ENCODE measurements at places on chromosomes 12 and 14. TPM values are rescaled to one million over a fixed set of nuclear protein-coding genes. Genes with fewer than 3 reads are reported as not detected.

DNA sequence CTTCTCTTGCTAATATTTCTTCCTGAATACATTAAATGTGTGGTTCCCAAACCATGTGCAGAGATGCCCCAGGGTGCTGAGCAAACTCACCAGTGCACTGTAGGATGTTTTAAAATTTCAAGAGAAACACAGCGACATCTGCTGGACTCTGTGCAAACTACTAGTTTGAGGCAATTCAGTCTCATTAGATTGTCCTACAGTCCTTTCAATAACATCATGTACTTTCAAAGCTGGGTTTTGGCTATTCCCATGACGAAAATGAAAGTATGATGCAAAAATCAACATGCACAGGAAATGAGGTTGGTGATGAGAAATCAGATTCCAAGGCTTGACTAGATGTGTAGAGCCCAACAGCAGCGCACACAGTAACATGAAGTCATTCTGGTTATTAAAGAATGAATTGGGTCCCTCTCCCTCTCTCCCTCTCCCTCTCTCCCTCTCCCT, 66.3 kb downstream of the CLIP1 start:
- peak; percentile 60 for DNase-seq

The CELA1 gene
- not detected for total RNA-seq

- no peak for DNase-seq
Measured at GRCh38 chr12:19209661-19210060, 80.1 kb downstream of the PLEKHA5 start.

- DNase-seq = no peak
Measured at GRCh38 chr12:4789776-4790175, 69.6 kb downstream of the GALNT8 start.

GRCh38 chr12:14900521-14901227, 15.0 kb upstream of the MGP start:
- no peak for DNase-seq

The NGB gene
- not detected for total RNA-seq

DNA sequence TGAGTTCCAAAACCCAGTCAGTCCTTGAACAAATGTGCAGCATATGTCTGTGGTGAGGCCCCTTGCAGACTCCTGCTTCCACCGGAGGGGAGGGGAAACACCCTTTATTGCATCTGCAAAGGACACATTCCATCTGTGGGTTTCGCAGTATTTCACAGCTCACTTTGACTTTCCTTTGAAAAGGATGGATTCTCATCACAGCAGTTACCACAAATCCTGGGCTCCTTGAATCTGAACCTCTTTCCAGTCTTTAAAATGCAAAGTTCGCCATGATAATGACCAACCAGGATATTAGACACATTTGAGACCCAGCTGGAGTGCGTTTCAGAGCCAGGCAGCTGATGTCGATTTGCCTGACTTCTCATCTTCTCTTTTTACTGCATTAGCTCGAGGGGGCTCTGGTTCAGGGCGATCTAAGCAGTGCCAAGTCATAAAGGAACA, 242.4 kb downstream of the SLC15A4 start:
- DNase-seq = no peak

Measured in bronchial epithelial cell (primary cell).